ENCODE measurements at places on chromosomes 4 and X. TPM values are rescaled to one million over a fixed set of nuclear protein-coding genes. Genes with fewer than 3 reads are reported as not detected.

GAGE12E gene
- total RNA-seq, result not detected

LRCH2 gene
- 4.6 TPM for total RNA-seq

SNCA gene
- 4.2 TPM for total RNA-seq

NR3C2 gene
- 11.5 TPM for total RNA-seq

CENPVL2 gene
- not detected for total RNA-seq

FOXP3 gene
- total RNA-seq, result 0.29 TPM

L1CAM gene
- 5.5 TPM for total RNA-seq

PITX2 gene
- total RNA-seq, result not detected

BEND2 gene
- not detected for total RNA-seq

NAA15 gene
- 36.2 TPM for total RNA-seq

NIPAL1 gene
- 1.2 TPM for total RNA-seq

ENAM gene
- not detected for total RNA-seq

TLR1 gene
- total RNA-seq, result 18.7 TPM

OPRPN gene
- total RNA-seq, result not detected

AFM gene
- not detected for total RNA-seq

MAP9 gene
- 14.9 TPM for total RNA-seq

SOX3 gene
- total RNA-seq, result 0.23 TPM

RNF128 gene
- total RNA-seq, result 68.2 TPM

CSN1S1 gene
- total RNA-seq, result not detected

RBM47 gene
- total RNA-seq, result 263 TPM

SULT1E1 gene
- total RNA-seq, result 39.5 TPM

ZNF157 gene
- total RNA-seq, result 0.26 TPM

CYSLTR1 gene
- total RNA-seq, result 2.0 TPM

SAT1 gene
- 353 TPM for total RNA-seq

ELF4 gene
- 7.2 TPM for total RNA-seq

SOD3 gene
- total RNA-seq, result 6.7 TPM

TRIM75 gene
- total RNA-seq, result not detected

BEX1 gene
- total RNA-seq, result 1.4 TPM

IL13RA2 gene
- 4.8 TPM for total RNA-seq

GPRIN3 gene
- total RNA-seq, result 0.67 TPM

KCND1 gene
- total RNA-seq, result 1.5 TPM

CITED1 gene
- total RNA-seq, result 0.55 TPM

AIMP1 gene
- total RNA-seq, result 43.2 TPM

F8A3 gene
- total RNA-seq, result 6.5 TPM

MAGEA4 gene
- not detected for total RNA-seq

USP26 gene
- total RNA-seq, result not detected

COL4A6 gene
- 0.14 TPM for total RNA-seq

CD38 gene
- total RNA-seq, result 1.7 TPM

HTR2C gene
- not detected for total RNA-seq

TBX22 gene
- not detected for total RNA-seq
